ENCODE measurements at places on chromosomes 4 and X.

GRCh38 chrX:1212532-1212931 lies at the start of gene CRLF2:
Gene CRLF2 (minus strand): TSS chrX:1212649. CDS start chrX:1212634, 15 bp downstream.
- DNase-seq, result peak; percentile 67

DNA sequence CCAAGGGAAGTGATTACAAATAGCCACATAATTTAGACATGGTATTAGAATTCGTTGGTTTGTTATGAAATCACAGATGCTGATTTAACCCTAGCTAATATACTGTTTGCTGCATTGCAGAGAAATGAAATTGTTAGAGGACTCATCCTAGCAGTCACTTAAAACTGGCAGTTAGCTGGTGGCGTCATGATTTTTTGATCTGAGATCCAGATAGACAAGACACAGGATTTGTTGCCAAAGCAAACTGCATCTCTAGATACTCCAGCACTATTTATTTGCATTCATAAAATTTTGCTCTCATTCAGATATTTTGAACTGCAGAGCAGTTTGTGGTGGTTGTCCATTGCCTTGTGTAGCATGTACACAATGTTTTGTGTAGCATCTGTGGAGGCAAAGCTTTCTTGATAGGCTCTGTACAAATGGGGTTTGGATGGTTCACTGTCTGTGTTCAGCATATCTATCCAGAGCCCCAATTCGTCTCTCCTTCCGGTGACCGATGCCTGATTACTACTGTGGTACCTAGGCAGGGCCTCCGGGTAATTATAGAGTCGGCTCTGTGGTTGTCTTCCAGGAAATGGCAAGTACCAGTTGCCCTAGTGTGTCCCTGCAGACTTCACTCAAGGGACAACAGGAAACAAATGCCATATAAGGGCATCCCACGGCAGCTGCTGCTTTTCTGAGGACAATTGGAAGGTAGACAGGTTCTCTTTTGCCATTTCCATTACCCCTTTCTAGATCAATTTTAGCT lies 30.1 kb upstream of the SPARCL1 start:
- no peak for DNase-seq

DNA sequence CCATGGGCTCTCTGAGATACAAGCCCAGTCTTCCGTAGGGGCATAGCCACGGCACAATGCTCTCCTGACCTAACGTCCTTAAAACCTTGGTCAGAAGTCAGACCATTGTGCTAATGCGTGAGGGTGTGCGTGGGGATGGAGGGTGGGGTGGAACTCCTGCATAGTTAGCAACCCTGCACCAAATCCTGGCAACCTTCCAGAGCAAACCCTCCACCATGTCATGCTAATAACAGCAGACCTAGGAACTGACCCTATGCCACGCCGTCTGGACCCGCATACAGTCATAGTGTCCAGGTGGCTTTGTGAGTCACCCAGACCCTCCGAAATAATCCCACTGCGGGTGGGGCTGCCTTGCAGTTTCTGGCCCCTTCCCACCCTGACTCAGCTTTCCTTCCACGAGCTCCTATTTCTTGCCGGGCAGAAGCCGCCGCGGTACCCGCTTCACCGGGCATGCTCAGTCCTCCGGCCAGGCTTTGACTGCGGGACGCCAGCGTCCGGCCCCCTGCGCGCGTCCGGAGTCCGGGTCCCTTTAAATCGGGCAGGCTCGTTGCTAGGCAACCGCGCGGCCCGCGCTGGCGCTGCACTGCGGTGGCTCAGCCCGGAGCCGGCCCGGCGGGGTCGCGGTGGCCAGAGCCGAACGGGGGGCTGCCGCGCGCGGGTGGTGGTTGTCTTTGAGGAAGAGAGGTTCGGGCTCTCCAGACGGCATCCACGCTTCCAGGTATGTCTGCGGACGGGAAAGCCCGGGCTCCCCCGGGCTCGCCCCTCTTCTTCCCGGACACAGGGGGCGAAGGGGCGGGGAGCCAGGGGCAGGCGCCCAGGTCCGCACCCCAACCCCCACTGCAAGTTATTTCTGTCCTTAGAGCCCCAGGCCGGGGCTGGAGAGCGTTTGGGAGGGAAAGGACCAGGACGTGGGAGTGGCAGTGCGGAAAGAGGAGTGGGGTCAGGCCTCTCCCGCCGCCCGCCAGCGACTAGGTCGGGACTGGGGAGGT lies at the start of gene CCDC160:
Gene CCDC160 (plus strand): TSS at position 557 of the 989 bp plus-strand sequence. CDS start 7,619 bp downstream, outside the sequence.
- no peak for DNase-seq

DNA sequence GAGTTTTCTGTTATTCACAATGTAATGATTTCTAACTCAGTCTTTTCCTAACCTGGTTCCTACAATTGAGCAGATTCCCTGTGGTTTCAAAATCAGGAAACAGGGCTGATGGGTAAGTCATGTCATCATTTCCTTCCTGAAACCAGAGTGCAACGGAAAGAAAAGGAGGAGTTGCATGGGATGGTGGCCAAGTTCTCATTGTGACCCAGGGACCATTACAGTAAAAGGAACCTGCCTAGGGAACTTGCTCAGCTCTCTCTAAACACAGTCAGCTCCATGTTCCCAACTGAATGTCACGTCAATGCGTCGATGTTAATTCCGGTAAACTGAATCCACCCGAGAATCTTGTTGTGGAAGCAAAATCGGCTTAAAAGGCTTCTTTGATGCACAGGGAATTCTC lies 51.2 kb downstream of the LGI2 start:
- no peak for DNase-seq

DNA sequence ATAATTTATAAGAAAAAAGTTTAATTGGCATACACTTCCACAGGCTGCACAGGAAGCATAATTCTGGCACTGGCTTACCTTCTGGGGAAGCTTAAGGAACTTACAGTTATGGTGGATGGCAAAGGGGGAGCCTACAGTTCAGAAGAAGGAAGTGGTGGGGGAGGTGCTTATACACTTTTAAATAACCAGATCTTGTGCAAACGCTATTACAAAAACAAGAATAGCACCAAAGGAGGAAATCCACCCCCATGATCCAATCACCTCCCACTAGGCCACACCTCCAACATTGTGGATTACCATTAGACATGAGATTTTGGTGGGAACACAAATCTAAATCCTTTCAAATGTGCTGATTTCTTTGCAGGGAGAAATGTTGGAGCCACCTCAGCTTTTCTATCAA lies 287.7 kb downstream of the CPXCR1 start:
- DNase-seq, result no peak

- DNase-seq, result no peak
These were observed 18.2 kb downstream of the ELF4 start for GRCh38 chrX:130091980-130092522.

- no peak for DNase-seq
These were observed 951.8 kb upstream of the IGFBP7 start for GRCh38 chr4:58061967-58062366.

GRCh38 chr4:139848028-139848427 lies 182.4 kb downstream of the MGST2 start:
- no peak for DNase-seq

DNA sequence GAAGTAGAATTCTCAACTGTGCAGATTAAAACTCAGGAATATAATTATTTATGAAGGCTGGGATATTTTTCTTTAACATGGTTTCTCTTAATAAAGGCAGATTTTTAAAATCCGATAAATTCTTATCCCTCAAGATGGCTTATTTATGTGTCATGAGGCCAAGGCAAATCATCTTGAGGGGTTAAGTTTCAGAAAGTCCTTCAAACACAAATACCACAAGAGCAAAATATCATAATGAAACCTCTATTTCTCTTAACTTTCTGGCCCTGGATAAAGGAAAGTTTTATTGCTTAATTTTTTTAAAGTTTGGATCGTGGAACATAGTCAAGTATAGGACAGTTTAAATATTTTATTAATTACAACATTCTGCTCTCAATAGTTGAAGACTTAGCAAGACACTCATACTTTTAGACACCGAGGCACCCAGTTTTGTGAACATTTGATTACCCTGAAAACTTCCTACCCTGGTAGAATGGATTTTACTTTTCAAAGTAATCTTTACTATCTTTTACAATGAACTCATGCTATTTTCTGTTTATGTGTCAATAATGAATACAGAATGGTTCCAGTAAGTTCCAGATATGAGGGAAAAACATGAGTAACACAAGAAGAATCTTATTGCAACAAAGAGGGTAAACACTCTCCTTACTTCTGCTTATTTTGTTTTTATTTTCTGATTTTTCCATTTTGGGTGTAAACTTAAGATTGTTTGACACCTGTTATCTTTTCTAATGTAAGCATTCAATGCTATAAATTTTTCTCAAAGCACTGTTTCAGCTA lies 200.7 kb upstream of the IL15 start:
- no peak for DNase-seq
